Vagina (tissue), 2 donors: ENCODE measurements at places on chromosomes 4 and X. TPM values are rescaled to one million over a fixed set of nuclear protein-coding genes. Genes with fewer than 3 reads are reported as not detected.

DNA sequence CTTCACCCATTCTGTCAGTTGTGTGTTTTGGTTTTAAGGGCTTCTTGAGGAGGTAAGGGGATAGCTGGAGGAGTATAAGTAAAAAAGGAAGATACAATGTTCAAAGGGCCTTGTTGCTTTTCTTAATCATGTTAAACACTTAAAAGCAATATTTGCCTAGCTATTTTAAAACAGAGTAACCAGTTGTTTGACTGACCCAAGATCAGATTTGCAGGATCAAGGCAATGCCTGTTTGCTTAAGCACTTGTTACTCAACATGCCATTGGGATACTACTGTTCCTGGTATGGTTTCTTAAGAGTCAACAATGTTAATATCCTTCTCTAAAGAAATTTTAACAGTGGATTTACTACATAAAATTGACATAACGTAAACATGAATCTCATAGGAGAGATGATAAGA, 2.6 kb downstream of the DCLK2 start:
- H3K4me1 ChIP-seq = peaks cover 22% of the 10 kb centered on the region
- H3K27ac ChIP-seq = no peak overlapping the region
- H3K4me3 ChIP-seq = no peak overlapping the region

- no peaks in the 10 kb centered on the region for H3K27me3 ChIP-seq
- H3K36me3 ChIP-seq = no peaks in the 10 kb centered on the region
- H3K4me1 ChIP-seq = no peaks in the 10 kb centered on the region
- no peak overlapping the region for H3K27ac ChIP-seq
These were observed 18.0 kb downstream of the ETDC start for GRCh38 chrX:135327299-135327698.

GRCh38 chr4:106450249-106450648, 81.7 kb upstream of the GIMD1 start:
- DNase-seq = no peak
- H3K4me1 ChIP-seq = no peaks in the 10 kb centered on the region
- H3K27me3 ChIP-seq = no peaks in the 10 kb centered on the region
- H3K36me3 ChIP-seq = no peaks in the 10 kb centered on the region
- H3K4me3 ChIP-seq = no peak overlapping the region

- H3K4me3 ChIP-seq = no peak overlapping the region
- DNase-seq = no peak
- no peaks in the 10 kb centered on the region for H3K27me3 ChIP-seq
- no peaks in the 10 kb centered on the region for H3K4me1 ChIP-seq
- H3K36me3 ChIP-seq = no peaks in the 10 kb centered on the region
- H3K27ac ChIP-seq = no peak overlapping the region
These were observed 31.4 kb downstream of the PPP1R2C start for GRCh38 chrX:42746606-42747005.

- H3K36me3 ChIP-seq = no peaks in the 10 kb centered on the region
- H3K4me1 ChIP-seq = no peaks in the 10 kb centered on the region
- no peak overlapping the region for H3K4me3 ChIP-seq
- no peak for DNase-seq
These were observed 98.0 kb downstream of the AMMECR1 start for GRCh38 chrX:110219920-110220319.

- no peaks in the 10 kb centered on the region for H3K4me1 ChIP-seq
- no peaks in the 10 kb centered on the region for H3K36me3 ChIP-seq
- H3K27me3 ChIP-seq = no peaks in the 10 kb centered on the region
- DNase-seq = no peak
- no peak overlapping the region for H3K27ac ChIP-seq
- no peak overlapping the region for H3K4me3 ChIP-seq
These were observed 24.8 kb downstream of the IL13RA1 start for GRCh38 chrX:118751950-118752783.

GRCh38 chr4:176205299-176205698, 9.9 kb upstream of the SPATA4 start:
- H3K36me3 ChIP-seq = no peaks in the 10 kb centered on the region
- DNase-seq = no peak
- H3K27me3 ChIP-seq = no peaks in the 10 kb centered on the region
- no peak overlapping the region for H3K4me3 ChIP-seq
- no peaks in the 10 kb centered on the region for H3K4me1 ChIP-seq

GRCh38 chrX:25028726-25029125, 13.0 kb upstream of the ARX start:
- H3K36me3 ChIP-seq = no peaks in the 10 kb centered on the region
- H3K27me3 ChIP-seq = no peaks in the 10 kb centered on the region
- no peak overlapping the region for H3K4me3 ChIP-seq
- H3K27ac ChIP-seq = no peak overlapping the region
- no peak for DNase-seq

DNA sequence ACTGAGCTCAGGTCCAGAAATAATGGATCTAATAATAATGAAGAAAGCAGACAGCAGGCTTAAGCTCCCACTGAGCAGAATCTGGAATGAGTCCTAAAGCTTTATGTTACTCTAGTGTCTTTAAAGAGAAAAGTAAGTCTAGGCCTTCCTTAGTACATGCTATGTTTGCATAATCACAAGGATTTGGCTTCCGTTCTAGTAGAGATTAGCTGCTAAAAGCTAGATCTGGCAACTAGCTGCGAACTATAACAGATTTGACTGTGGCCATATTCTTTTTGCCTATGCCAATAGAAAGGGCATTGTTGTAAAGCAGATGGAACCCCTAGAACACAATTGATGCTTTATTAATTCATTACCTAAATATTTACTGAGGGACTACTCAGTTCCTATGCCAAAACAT, 19.0 kb downstream of the COX7B2 start:
- no peaks in the 10 kb centered on the region for H3K36me3 ChIP-seq
- H3K27ac ChIP-seq = no peak overlapping the region
- no peak for DNase-seq
- H3K4me3 ChIP-seq = no peak overlapping the region

- DNase-seq = no peak
- H3K4me3 ChIP-seq = no peak overlapping the region
- H3K36me3 ChIP-seq = no peaks in the 10 kb centered on the region
- H3K27ac ChIP-seq = no peak overlapping the region
These were observed 61.2 kb downstream of the GAB1 start for GRCh38 chr4:143397887-143398286.

- H3K36me3 ChIP-seq = no peaks in the 10 kb centered on the region
- no peaks in the 10 kb centered on the region for H3K27me3 ChIP-seq
- no peak overlapping the region for H3K4me3 ChIP-seq
- H3K4me1 ChIP-seq = no peaks in the 10 kb centered on the region
- no peak for DNase-seq
These were observed 208.9 kb downstream of the ADAMTS3 start for GRCh38 chr4:72360075-72360474.

- no peak for DNase-seq
- H3K36me3 ChIP-seq = no peaks in the 10 kb centered on the region
- H3K4me1 ChIP-seq = peaks cover 8% of the 10 kb centered on the region
- no peaks in the 10 kb centered on the region for H3K27me3 ChIP-seq
- H3K4me3 ChIP-seq = no peak overlapping the region
These were observed 1.9 kb upstream of the FTSJ1 start for GRCh38 chrX:48474127-48474526.

DNA sequence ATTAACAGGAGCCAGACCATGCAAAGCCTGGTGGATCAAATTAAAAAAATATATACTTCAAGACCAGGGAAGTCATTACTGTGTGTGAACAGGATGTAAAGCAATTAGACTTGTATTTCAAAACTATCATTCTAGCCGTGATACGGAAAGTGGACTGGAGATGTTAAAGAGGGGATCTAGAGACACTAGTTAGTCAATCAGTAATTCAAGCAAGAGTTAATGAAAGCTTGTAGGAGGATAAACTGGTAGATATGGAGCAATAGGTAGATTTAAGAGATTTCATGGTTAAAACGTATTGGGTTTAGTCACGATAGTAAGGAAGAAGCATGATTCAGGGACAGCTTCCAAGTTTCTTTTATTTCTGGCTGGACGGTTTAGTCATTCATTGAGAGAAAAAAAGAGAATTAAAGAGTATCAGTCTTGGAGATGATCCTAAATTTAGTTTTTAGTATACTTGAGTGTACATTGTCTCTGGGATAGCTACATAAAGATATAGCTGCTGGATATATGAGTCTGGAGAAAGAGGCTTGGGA, 3.9 kb downstream of the MAD2L1 start:
- DNase-seq = no peak
- H3K27ac ChIP-seq = no peak overlapping the region
- no peak overlapping the region for H3K4me3 ChIP-seq

Gene STPG2
- not detected for total RNA-seq

Gene GAGE13
- total RNA-seq = not detected

Gene ANAPC10
- 17.4 TPM for total RNA-seq

Gene VCX3A
- total RNA-seq = not detected

Gene CFAP99
- total RNA-seq = not detected

Gene HAND2
- total RNA-seq = 26.0 TPM

Gene WWC2
- total RNA-seq = 24.3 TPM

Gene PCDH18
- total RNA-seq = 32.9 TPM

Gene SLC26A1
- 2.9 TPM for total RNA-seq

Gene AFF2
- total RNA-seq = 0.74 TPM
